ENCODE measurements at places on chromosomes 2 and 18. TPM values are rescaled to one million over a fixed set of nuclear protein-coding genes. Genes with fewer than 3 reads are reported as not detected.

DNA sequence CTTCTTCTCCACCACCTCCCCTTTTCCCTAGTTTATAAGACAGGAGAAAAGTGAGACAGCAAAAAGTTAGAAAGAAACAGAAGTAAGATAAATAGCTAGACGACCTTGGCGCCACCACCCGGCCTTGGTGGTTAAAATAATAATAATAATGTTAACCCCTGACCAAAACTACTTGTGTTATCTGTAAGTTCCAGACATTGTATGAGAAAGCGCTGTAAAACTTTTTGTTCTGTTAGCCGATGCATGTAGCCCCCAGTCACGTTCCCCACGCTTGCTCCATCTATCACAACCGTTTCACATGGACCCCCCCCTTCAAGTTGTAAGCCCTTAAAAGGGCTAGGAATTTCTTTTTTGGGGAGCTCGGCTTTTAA is 1.5 kb upstream of the BUB1 start:
- no peak for DNase-seq

- DNase-seq, result no peak
Observed at GRCh38 chr2:102050854-102051391, 59.2 kb downstream of the IL1R2 start.

CTAGE1 gene
- polyA plus RNA-seq, result 0.06 TPM

C2orf66 gene
- polyA plus RNA-seq, result 0.27 TPM

EPB41L3 gene
- polyA plus RNA-seq, result 58.9 TPM

DNA sequence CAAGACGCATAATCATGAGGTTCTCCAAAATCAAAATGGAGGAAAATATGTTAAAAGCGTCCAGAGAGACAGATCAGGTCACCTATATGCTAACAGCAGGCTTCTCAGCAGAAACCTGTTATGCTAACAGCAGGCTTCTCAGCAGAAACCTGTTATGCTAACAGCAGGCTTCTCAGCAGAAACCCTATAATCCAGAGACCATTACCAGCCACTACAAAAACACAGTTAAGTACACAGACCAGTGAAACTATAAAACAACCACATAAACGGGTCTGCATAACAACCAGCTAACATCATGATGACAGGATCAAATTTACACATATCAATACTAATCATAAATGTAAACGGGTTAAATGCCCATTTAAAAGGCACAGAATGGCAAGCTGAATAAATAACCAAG is 1548.4 kb upstream of the TMEFF2 start:
- DNase-seq, result no peak

- DNase-seq, result no peak
Observed at GRCh38 chr2:123935405-123935804, 89.7 kb upstream of the CNTNAP5 start.

DNA sequence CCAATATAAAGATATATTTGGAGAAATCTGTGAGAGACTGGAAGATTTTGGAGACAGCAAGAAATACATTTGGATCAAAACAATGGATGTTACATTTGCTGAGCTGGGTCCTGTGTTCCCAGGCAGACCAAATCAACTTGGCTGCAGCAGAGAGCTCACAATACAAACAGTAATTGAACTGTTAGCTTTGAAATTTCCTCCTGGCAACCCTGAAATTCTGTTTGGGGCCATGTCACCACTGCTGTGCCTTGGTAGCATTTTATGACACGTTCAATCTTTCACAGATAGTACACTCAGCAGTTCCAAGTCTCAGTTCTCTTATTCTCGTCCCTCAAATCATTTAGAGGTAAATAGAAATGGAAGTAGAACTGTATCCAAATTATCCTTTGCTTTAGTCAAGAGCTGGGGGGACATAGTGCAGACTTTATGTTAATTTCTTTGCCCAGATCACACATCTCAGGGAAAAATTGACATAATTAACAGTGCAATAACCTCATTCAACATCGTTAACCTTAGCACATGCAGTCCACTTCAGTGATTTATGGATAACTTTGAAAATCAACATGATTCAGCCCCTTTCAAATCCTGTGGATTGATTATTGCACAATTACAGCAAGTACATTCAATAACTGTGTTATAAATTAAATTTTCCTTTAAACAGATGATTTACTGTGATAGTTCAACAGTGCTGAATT is 277.4 kb upstream of the MC4R start:
- DNase-seq, result no peak

DNA sequence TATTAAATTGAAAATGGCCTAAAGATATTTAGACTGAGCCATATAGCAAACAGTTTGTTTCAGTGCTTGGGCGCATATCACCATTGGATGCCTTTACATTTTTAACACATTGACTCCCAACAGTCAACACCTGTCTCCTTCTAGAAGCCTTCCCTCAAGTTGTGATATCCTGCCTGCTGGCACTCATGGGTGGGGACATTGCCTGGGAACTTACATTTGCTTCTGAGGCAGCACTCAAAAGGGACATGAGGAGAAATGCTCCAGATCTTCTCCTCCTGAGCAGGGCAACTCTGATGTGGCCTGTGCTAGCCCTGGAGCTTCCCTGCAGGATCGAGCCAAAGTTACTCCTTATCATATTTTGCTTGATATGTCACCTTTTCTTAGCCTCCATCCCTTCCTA is 392.2 kb downstream of the CDH7 start:
- DNase-seq, result no peak

GRCh38 chr2:5482929-5483331 is 209.3 kb upstream of the SOX11 start:
- DNase-seq, result peak; percentile 70

- DNase-seq, result no peak
Observed at GRCh38 chr2:68559692-68560091, 83.7 kb upstream of the PROKR1 start.

DNA sequence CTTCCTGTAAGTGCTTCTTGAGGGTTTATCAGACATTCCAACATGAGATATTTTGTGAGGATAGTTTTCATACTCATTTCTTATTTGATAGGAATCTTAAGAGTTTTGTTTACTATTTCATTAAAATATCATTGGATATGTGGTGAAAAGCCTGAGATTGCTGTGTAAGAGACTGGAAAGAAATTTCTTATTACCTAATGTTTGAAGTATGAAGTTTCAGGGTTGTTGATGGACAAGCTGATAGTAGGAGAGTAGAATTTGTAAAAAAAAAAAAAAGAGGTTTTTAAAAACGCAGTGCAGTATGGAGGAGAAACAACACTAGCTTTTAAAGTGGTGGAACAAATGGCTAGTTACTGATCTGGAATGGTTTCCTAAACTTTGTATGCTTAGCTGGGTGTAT is 7.7 kb downstream of the EPB41L5 start:
- DNase-seq, result no peak

PFN4 gene
- polyA plus RNA-seq, result 3.7 TPM

GRCh38 chr18:80229363-80229762 is 18.0 kb downstream of the PARD6G start:
- DNase-seq, result no peak

GORASP2 gene
- 86.3 TPM for polyA plus RNA-seq

DNA sequence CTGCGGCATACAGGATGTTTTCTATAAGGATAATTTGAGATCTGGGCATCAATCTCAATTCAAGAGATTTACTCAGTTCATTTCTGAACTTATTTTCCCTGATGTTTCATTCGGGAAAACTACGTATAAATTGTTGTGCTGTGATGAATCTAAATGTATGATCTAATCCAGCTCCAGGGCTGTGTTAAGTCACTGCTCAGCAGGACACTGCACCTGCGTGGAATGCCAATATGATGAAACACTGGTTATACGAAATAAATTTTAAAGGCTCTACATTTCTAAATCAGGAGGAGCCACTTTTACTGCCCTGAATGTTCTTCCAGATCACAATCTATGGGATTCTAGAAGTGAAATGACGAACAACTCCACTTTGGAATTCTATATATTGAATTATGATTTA is 259.0 kb downstream of the HNMT start:
- no peak for DNase-seq

GAL3ST2 gene
- polyA plus RNA-seq, result 0.13 TPM

DNA sequence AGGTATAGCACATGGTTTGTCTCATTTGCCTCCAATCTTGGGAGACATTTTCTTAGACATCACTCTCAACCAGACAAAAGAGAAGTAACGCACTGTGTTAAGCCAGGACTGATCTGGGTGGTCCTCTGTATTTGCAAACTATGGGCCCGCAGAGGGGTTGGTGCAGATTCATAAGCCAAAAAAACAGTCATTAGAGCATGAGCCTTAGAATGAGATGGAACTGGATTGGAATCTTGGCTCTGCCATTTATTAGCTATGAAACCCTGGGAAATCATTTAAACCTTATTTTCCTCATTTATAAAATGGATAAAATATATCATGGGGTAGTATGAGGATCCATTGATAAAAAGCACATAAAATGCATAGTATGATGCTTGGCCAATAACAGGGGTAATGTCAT is 213.5 kb upstream of the APCDD1 start:
- no peak for DNase-seq

DNA sequence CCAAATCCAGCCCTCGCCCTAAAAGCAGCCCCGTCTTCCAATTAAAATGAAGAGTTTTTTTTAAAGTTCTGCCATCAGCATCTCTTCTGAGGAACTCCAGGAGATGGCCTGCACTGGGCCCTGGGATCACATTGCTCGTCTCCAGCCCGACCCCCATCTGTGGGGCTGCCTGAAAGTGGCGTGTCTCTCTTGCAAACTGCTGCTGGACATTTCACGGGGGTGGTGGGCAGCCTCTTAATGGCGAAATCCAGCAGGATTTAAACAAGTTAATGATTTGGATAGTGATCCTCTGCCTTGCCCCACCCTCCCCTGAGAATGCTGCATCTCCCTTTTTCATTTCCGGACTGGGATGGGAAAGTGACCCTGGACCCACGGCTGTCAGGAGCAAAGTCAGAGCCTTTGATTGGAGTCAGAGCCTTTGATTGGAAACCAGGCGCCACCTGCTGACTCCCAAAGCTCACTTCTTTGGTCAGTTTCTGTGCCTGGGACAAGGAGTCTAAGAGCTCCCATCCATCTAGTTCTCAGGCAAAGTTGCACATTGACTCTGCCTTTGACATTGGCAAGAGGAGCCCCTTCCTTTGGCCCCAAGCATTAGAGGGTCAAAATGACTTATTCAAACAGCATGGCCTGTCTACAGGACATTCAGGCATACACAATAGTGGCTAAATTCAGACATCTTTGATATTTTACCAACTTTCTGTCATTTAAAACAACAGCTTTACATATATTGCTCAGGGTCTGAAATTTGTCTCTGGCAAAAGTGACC is 155.2 kb downstream of the SH3BP4 start:
- DNase-seq, result no peak

ITSN2 gene
- polyA plus RNA-seq, result 21.7 TPM

DNA sequence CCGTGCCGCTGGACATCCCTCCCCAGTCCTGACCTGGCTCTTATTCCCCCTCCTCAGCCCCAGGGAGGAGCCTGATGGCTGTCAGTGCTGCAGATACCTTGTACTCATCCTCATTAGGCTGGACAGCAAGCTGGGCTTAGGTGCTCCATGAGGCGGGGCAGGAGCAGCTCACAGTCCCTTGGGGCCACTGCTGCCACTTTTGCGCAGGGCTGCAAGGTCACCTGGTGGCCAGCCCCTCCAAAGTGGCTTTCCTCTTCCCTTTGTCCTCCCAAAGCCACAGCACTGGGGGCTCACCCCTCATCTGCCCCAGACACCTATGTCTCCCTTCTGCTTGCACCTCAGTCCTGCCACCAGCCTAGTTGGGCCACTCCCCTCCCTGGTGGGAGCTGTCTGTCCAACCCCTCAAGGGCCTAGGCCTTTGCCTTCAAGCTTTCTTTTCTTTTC is 60.8 kb downstream of the FAM168B start:
- DNase-seq, result no peak

- no peak for DNase-seq
Observed at GRCh38 chr2:96856776-96857666, 795 bp downstream of the ANKRD39 start.

DNA sequence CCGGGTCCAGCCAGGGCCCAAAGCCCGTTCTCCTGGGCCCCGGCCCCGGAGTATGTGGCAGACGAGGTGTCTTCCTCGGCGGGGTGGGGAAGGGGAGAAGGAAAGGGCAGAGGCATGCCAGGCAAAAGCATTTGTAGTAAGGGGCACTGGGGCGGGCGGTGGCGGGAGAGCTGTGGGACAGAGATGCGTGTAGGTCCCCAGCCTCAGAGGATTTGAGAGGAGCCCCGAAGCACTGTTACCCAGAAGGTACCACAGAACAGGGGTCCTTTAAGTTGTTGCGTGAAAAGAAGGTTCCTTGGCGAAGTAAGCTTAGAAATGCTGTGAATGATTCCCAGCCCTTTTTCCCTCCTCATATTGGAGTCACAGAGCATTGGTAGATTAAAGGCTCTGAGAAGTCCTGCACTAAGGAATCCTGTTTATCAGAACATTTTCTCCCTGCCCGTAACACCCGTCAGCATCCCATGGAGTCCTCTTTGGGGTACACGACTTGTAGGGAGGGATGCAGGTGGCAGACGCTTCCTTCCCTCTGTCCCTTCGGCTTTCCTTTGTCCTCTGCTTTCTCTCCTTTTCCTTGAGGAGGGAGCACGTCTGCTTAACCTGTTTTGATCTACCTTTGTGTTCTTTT is 12.5 kb downstream of the GAREM2 start:
- no peak for DNase-seq

NT5C1B gene
- polyA plus RNA-seq, result 0.75 TPM

DNA sequence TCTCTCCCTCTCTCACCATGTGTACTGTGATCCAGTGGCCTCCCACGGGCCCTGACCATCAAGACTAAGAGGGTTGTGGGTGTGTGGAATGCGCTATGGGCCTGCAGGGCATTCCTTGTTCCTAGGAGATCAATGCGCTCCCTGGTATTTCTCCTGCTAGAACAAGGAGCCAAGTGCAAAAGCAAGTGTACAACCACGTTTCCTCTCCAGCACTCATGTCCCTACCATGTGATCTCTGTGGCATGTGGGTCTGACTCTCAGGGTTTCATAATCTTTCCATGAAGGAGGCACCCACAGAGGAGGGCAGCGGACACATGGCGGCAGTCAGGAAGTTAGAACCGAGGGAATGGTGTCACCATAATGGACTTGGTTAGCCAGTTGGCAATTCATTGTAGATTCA is 91.4 kb downstream of the MAPK4 start:
- DNase-seq, result no peak
